ENCODE measurements at places on chromosomes 5 and 9. TPM values are rescaled to one million over a fixed set of nuclear protein-coding genes. Genes with fewer than 3 reads are reported as not detected.

The TRIP13 gene
- total RNA-seq = 5.7 TPM

DNA sequence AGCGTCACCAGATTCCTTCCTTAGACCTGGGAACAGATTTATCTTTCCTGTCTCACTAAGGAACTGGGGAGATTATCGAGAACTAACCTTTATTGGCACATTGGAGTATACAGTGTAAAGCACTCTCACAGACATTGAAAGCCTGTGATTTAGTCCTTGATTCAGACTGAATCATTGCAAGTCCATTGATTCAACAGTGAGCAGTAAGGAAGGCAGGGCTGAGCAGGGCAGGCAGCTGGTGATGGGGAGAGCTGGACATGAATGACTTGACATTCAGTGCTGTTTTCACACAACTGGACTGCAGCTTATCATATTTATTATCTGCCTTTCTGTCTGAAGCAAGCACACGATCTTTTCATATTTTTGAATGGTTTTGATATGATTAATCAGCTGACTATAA is 16.2 kb downstream of the ISOC1 start:
- H3K27me3 ChIP-seq = no peaks in the 10 kb centered on the region
- peaks cover 13% of the 10 kb centered on the region for H3K36me3 ChIP-seq
- no peak for DNase-seq
- no peak overlapping the region for H3K4me3 ChIP-seq
- H3K4me1 ChIP-seq = no peaks in the 10 kb centered on the region

DNA sequence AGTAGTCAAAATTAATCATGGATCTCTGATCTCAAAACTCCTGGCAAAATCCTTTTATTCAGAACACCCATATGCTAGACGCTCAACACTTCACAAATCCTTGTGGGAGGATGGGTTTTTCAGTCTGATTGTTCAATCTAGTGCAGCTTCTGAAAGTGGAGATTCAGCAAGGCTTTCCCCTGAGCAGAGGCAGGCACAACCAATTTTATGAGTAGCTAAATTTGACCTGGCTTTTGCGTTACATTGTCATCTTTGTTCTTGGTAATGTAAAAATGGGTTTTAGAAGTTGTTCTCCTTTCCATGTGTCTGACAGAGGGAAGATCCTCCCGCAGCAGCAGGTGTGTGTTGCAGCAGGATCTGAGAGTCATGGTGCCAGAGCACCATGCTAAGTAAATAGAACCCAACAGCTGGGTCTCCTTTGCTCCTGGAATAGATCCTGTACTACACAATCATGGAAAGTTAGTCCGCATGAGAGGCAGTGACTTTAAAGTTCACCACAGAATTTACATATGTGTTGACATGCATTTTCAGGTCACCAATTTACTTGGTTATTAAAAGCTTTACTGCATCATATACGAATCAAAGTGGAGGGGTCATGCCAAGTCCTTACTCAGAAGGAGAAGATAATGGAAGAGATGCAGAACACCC is 70.1 kb upstream of the MEF2C start:
- DNase-seq = peak; percentile 51
- no peak overlapping the region for H3K4me3 ChIP-seq
- peak overlapping the region; percentile 68 for H3K27ac ChIP-seq
- H3K4me1 ChIP-seq = peaks cover 7% of the 10 kb centered on the region
- H3K36me3 ChIP-seq = no peaks in the 10 kb centered on the region

DNA sequence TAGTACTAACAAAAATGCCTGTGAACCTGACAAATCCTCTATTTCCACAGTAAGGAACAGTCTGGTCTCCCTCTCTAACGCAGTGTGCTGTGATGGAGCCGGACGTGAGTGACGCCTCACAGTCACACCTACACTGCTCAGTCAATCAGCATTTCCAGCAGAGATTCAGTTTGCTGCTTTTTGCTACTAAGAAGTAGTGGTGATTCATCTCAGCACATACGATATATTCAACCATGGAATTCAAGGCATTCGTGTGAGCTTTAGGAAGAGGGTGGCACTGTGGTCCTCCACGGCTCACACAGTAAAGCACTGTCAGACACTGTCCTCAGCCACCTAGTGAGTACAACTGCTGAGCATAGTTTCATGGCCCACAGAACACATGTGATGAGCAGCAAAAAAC is 70.9 kb downstream of the SETX start:
- no peaks in the 10 kb centered on the region for H3K4me1 ChIP-seq
- H3K4me3 ChIP-seq = no peak overlapping the region

DNA sequence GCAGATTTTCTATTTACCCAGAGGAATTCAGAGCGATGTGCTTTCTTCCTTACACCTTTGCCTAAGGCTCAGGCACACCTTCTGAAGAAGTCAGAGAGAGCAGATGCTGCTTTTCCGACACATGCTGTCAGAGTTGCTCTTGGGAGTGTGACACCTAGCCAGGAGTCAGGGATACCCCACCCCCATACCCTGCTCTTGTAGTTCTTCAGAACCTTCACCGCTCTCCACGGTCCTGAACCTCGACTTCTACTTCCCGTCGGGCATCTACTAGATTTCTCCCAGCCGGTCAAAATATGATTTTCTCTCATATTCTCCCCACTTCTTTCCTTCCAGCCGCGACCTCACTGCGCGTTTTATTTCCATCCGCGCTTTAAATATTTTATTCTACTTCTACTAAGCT is 1.7 kb downstream of the GRIN3A start:
- H3K36me3 ChIP-seq = no peaks in the 10 kb centered on the region
- H3K27ac ChIP-seq = no peak overlapping the region
- peaks cover 28% of the 10 kb centered on the region for H3K27me3 ChIP-seq
- peak; percentile 79 for DNase-seq

- DNase-seq = peak; percentile 49
- no peaks in the 10 kb centered on the region for H3K27me3 ChIP-seq
- H3K36me3 ChIP-seq = no peaks in the 10 kb centered on the region
- H3K27ac ChIP-seq = peak overlapping the region; percentile 57
- no peak overlapping the region for H3K4me3 ChIP-seq
- H3K4me1 ChIP-seq = peaks cover 13% of the 10 kb centered on the region
These were observed 9.7 kb upstream of the MEF2C start for GRCh38 chr5:88892669-88893068.

- peaks cover 8% of the 10 kb centered on the region for H3K36me3 ChIP-seq
- H3K27me3 ChIP-seq = no peaks in the 10 kb centered on the region
- DNase-seq = no peak
- H3K4me1 ChIP-seq = peaks cover 13% of the 10 kb centered on the region
- H3K27ac ChIP-seq = no peak overlapping the region
- H3K4me3 ChIP-seq = no peak overlapping the region
These were observed 44.6 kb upstream of the NFIB start for GRCh38 chr9:14358523-14358922.

GRCh38 chr5:132669966-132670882 is 3.6 kb upstream of the IL4 start:
- no peaks in the 10 kb centered on the region for H3K4me1 ChIP-seq
- H3K27me3 ChIP-seq = peaks cover 2% of the 10 kb centered on the region
- H3K4me3 ChIP-seq = no peak overlapping the region
- H3K36me3 ChIP-seq = no peaks in the 10 kb centered on the region
